ENCODE measurements at places on chromosomes 2 and 18. TPM values are rescaled to one million over a fixed set of nuclear protein-coding genes. Genes with fewer than 3 reads are reported as not detected.

GRCh38 chr2:160300203-160300602, 100.1 kb upstream of the ITGB6 start:
- H3K27me3 ChIP-seq = no peaks in the 10 kb centered on the region
- no peak overlapping the region for H3K27ac ChIP-seq

DNA sequence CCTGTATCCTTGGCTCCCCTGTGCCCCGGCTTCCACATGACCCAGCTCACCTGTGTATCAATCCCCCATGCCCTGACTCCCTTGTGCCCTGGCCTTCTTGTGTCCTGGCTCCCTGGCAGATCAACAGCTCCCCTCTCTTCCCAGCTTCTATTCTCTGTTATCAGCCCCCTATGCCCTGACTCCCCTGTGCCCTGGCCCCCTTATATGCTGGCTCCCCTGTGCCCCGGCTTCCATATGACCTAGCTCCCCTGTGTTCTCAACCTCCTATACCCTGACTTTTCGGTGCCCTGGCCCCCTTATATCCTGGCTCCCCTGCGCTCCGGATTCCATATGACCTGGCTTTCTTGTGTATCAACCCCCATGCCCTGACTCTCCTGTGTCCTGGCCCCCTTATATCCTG, 209.2 kb downstream of the LOXHD1 start:
- H3K36me3 ChIP-seq = no peaks in the 10 kb centered on the region
- H3K27ac ChIP-seq = no peak overlapping the region
- DNase-seq = no peak
- no peaks in the 10 kb centered on the region for H3K4me1 ChIP-seq

DNA sequence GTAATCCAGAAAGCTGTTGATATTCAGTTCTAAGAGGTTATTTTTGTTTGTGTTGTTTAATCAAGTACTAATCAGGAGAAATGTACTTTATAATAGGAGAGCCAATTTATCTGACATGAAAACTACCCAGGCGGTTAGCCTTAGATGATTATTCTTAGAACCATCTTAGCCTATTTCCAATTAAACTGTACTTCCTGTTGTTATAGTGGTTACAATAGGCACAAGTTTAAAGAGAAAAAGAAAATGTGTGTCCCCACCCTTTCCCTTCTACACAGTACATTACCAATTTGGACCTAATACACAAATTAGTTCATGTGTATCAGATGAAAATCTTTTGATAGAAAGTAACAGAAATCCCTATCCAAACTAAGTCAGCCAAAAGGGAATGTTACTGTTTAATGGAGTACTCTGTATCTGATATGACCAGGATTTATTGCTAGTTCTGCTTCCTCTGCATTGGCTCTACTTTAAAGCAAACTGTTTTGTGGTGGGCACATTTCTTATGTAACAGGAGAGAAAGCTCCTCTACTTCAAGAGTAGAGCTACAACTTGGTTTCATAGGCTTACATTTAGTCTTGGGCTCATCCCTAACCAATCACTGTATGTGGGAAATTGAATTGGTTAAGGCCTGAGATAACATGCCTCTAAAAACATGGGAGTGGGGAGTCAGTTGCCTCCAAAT, 217.9 kb downstream of the UBE2E3 start:
- no peak overlapping the region for H3K4me3 ChIP-seq
- H3K36me3 ChIP-seq = no peaks in the 10 kb centered on the region
- no peak overlapping the region for H3K27ac ChIP-seq
- no peaks in the 10 kb centered on the region for H3K27me3 ChIP-seq
- H3K4me1 ChIP-seq = no peaks in the 10 kb centered on the region

CLEC4F gene
- 0.32 TPM for polyA plus RNA-seq

- no peaks in the 10 kb centered on the region for H3K4me1 ChIP-seq
- H3K36me3 ChIP-seq = no peaks in the 10 kb centered on the region
- no peak overlapping the region for H3K27ac ChIP-seq
- DNase-seq = no peak
- H3K4me3 ChIP-seq = no peak overlapping the region
These were observed 194.6 kb downstream of the CYRIA start for GRCh38 chr2:16470936-16471490.

GRCh38 chr18:36675542-36675941, 153.3 kb downstream of the TPGS2 start:
- no peak overlapping the region for H3K4me3 ChIP-seq
- H3K27ac ChIP-seq = no peak overlapping the region
- peaks cover 19% of the 10 kb centered on the region for H3K4me1 ChIP-seq
- H3K36me3 ChIP-seq = no peaks in the 10 kb centered on the region
- no peak for DNase-seq

GRCh38 chr2:204425821-204426220, 119.5 kb upstream of the PARD3B start:
- H3K27ac ChIP-seq = no peak overlapping the region
- no peaks in the 10 kb centered on the region for H3K27me3 ChIP-seq
- H3K4me1 ChIP-seq = no peaks in the 10 kb centered on the region
- H3K36me3 ChIP-seq = no peaks in the 10 kb centered on the region
- no peak for DNase-seq

GRCh38 chr2:119004602-119005001, 62.6 kb downstream of the MARCO start:
- H3K4me1 ChIP-seq = no peaks in the 10 kb centered on the region
- H3K27ac ChIP-seq = no peak overlapping the region
- no peak for DNase-seq
- H3K27me3 ChIP-seq = no peaks in the 10 kb centered on the region
- H3K36me3 ChIP-seq = no peaks in the 10 kb centered on the region
- no peak overlapping the region for H3K4me3 ChIP-seq

DNA sequence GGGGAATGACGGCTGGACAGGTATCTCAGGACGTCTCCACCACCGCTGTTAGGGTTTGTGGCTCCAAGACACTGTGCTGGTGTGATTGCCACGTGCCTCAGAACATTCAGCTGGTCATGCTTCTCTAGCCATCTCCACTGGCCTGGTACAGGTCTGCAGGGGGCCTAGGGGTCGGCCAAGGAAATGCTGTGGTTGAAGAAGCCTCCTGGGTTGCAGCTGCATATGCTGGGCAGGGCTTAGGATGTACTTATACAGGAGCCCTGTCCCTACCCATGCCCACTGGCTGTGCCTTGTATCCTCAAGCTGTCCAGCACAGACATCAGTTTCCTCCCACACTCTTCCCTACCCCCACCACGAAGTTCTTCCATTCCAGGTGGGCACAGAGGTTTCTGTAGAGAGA, 64.1 kb downstream of the NPPC start:
- no peak for DNase-seq
- no peak overlapping the region for H3K27ac ChIP-seq
- no peak overlapping the region for H3K4me3 ChIP-seq
- H3K36me3 ChIP-seq = no peaks in the 10 kb centered on the region
- H3K27me3 ChIP-seq = no peaks in the 10 kb centered on the region

- peaks cover 12% of the 10 kb centered on the region for H3K4me1 ChIP-seq
- H3K4me3 ChIP-seq = peak within 1 kb of the TSS; percentile 27
- no peaks in the 10 kb centered on the region for H3K36me3 ChIP-seq
These were observed at the start of gene OSR1 for GRCh38 chr2:19358242-19359020. Gene OSR1 (minus strand): TSS chr2:19358623. CDS start chr2:19353805, 4,818 bp downstream.

SLC19A3 gene
- 0.97 TPM for polyA plus RNA-seq

- no peaks in the 10 kb centered on the region for H3K36me3 ChIP-seq
- H3K27ac ChIP-seq = no peak overlapping the region
- H3K4me3 ChIP-seq = no peak overlapping the region
- H3K27me3 ChIP-seq = no peaks in the 10 kb centered on the region
- H3K4me1 ChIP-seq = no peaks in the 10 kb centered on the region
- DNase-seq = no peak
These were observed 50.7 kb downstream of the LIPG start for GRCh38 chr18:49612515-49613033.

DNA sequence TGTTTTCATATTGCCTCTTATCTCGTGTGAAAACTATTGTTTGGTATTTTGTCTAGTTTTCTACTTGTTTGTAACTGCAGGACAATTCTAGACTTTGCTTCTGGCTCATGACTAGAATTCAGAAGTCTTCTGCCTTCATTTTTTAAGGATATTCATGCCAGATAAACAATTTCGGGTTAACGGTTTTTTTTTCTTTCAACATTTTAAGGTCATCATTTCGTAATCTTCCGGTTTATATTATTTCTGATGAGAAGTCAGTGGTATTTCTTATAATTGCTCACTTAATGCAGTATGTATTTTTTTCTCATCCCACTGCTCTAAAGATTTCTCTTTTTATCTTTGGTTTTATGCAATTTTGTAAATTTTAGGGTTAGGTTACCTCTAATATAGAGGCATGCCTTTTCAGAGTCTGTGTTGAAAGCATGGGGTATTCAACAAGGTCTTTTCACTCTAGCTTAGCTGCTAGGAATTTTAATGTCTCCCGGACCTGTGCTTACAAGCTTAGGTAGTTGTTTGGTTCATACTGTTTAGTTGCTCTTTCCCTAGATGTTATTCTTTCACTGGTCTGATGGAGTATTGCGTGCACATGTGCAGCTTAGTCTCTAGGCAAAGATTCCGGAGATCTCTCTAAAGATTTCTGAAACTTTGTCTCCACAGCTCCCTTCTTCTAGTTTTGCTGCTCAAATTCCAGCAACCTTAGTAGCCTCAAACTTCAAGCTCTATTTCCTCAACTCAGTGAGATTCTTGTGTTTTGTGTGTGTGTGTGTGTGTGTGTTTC, 198.1 kb downstream of the MCFD2 start:
- H3K27ac ChIP-seq = no peak overlapping the region
- no peaks in the 10 kb centered on the region for H3K4me1 ChIP-seq
- H3K27me3 ChIP-seq = no peaks in the 10 kb centered on the region
- no peak overlapping the region for H3K4me3 ChIP-seq

GPR148 gene
- polyA plus RNA-seq = not detected

GRCh38 chr2:68741805-68742306, 7.2 kb downstream of the ARHGAP25 start:
- no peaks in the 10 kb centered on the region for H3K27me3 ChIP-seq
- no peak overlapping the region for H3K27ac ChIP-seq
- H3K4me3 ChIP-seq = no peak overlapping the region
- no peak for DNase-seq

GRCh38 chr2:152456262-152456661, 121.3 kb downstream of the FMNL2 start:
- H3K27ac ChIP-seq = no peak overlapping the region
- no peak for DNase-seq
- H3K4me3 ChIP-seq = no peak overlapping the region
- H3K4me1 ChIP-seq = no peaks in the 10 kb centered on the region
- H3K27me3 ChIP-seq = no peaks in the 10 kb centered on the region
